Stimulated activated CD4-positive, alpha-beta T cell treated with anti-CD3 and anti-CD28 coated beads, Interleukin-12 subunit alpha, Interleukin-12 subunit beta, amount 100 ng/mL, for 24 hours (primary cell): ENCODE measurements at places on chromosomes 16 and 17.
A peak's percentile ranks its signal among the peaks of the same experiment; 100 is the strongest.

- DNase-seq = no peak
Measured at GRCh38 chr17:69820876-69821473, 254.1 kb upstream of the KCNJ16 start.

GRCh38 chr16:20918486-20919239 is 18.1 kb downstream of the LYRM1 start:
- DNase-seq = no peak

DNA sequence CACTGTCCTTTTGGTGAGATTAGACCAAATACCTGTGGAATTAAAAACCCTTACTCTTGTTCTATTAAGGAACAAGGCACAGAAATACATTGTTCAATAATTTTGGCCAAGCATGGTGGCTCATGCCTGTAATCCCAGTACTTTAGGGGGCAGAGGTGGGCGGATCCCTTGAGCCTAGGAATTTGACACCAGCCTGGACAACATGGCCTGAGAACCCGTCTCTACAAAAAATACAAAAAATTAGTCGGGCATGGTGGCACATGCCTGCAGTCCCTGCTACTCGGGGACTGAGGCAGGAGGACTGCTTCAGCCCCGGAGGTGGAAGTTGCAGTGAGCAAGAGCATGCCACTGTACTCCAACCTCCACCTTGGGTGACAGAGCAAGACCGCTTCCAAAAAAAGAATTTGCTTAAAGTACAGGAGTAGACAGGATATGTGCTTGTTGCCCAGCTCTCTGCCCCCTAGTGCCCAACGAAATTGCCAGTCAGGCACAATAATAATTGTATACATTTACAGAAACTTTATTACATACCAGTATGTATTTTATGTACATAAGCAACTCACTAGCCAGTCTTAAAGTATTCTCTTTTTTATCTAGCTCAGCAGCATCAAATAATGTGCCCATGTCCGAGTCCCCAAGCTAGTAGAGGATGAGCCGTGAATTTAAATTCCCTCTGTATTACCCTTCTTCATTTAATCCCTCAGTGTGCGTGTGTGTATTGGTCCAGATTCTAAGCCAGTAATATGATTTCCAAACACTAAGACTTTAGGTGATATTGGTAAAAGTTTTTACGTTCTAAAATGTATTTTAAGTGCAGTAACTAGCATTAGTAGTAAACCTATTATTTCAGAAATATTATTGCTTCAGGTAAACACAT is 1.4 kb downstream of the THUMPD1 start:
- no peak for DNase-seq

- DNase-seq = no peak
Measured at GRCh38 chr17:49687878-49688491, 10.1 kb upstream of the SPOP start.

GRCh38 chr17:37133136-37133535 is 184.4 kb downstream of the AATF start:
- no peak for DNase-seq

DNA sequence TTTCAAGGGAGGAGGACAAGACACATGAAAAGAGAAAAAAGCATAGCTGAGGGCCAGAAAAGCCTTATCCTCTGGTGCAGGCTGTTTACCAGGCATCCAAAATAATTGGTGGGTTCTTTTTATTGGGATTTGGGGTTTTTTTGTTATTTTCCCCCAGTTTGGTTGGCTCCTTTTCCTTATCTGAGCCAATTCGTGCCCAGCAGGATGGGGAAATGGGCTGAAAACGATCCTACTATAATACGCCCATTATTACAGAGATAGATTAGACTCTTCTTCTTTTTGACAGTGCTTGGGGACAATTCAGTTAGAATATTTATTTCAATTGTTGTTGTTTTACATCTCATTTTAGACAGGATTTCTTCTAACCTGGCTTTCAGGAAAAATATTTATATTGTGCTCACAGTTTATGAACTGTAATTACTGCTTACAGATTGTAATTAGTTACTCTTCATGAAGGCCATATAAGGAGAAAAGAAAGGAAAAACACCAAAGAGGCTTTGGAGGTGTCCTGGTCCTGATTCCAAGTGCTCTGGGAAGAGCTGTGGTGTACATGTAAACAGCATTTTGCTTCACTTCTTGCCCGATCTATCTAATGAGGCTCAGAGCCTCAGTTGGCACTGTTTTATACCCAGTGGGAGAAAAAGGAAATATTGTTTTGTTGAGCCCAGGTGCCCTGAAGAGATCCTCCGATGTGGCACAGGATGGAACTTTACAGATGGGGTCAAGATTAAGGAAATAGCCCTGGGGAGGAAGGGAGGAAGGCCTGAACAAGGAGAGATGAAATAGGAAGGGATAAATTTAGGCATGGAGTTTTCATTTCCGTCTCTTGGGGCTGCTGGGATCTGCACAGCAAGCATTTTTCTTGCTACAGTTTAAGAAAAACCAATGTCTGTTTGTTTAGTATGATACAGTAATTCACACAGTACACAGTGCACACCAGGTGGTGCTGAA is 611 bp upstream of the ANKRD40 start:
- DNase-seq = no peak

GRCh38 chr17:17701658-17702057 is 20.4 kb downstream of the RAI1 start:
- DNase-seq = no peak

GRCh38 chr16:54026456-54026855 is 260.1 kb downstream of the IRX3 start:
- DNase-seq = no peak

DNA sequence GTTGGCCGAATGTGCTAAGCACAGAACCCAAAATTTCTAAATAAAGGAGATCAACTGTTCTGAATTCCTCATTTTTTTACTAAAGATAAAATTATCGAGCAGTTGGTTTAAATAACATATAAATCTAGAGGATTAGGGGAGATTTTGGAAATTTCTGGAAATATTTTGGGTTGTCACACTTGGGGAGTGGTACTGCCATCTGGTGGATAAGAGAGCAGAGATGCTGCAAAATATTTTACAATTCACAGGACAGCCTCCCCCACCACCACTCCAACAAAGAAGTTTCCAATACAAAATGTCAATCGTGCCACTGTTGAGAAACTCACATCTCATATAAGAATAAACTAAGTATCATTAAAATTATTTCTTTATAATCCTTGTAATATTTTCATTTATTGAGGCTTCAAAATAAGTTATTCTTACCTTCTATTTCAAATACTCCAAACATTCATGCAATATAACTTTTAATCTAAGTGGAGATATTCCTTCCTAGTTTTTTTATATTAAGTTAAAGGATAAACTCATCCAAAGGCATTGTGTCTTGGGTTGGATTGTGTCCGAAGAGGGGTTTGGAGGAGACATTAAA is 17.0 kb upstream of the ABCA8 start:
- no peak for DNase-seq

DNA sequence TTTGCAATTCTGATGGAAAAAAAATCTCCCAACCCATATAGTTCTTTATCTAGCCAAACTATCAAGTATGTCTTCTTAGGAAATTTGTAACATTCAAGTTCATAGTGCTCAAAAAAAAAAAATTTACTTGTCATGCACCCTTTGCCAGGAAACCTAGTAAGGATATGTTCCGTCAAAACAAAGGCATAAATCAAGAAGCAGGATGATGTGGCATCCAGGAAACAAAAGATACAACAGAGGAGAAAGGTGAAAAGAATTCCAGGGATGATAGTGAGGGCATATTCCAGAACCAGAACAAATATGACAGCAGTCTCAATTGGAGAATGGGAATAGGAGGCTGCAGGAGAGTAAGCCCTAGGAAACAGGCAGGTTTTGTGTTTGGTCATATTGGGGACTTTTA is 104.6 kb downstream of the SPAG9 start:
- no peak for DNase-seq

DNA sequence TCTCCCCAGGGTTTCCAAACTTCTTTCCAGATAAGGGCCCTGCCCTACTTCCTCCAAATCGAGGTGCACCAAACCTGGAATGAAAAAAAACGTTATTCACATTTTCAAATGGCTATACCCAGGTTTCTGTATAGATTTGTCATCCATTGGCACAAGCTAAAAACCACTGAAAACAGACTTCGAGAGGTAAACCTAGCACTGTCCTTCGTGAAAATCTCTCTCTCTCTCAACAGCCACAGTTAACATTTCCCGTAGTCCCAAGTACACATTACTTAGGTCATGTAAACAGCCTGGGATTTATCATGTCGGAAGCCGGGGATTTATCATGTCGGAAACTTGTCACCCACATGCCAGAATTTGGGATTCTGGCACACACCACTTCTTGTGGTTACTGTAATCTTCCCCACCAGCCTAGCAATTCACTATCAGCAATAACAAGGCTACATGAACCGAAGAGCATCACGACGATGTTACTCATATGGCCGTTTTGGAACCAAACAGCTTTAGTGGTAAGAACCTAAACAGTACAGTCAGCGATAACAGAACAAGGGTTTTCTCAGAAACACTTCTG is 1.2 kb downstream of the DDX5 start:
- no peak for DNase-seq

DNA sequence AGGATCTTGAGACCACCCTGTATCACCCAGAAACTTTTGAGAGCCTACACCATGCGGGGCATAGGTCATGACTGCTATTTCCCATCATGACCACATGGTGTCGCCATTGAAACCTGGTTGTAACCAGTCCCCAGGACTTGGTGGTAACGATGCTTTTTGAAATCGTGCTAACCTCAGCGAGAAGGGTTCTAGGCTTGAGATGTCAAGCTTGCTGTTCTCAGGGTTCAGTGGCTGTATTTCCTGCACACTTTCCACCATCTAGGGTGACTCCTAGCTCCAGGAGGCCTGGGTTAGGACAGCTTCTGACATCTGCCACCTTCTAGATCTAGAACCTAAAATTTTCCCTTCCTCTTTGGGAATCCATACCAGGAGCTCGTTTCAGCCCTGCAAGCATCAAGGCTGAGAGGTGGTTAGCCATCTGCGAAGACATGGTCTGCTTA is 13.0 kb upstream of the SPNS3 start:
- DNase-seq = peak; percentile 34

DNA sequence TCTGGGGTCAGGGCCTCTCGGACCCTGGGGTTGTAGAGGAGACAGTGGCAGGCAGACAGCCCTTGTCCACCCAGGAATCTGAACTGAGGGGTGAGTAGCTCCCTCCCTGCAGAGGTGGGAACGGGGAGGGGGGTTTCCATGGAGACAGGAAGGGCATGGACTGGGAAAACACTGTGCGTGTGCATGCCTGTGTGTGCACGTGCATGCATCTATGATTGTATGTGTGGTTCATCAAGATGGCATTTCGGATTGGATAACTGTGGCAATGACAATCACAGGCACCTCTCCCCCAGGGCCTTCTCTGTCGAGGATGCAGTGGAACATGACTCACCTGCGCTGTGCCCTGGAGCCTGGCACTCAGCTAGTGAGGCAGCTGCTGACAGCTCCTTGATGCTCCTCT is 6.1 kb upstream of the CD300C start:
- DNase-seq = no peak

GRCh38 chr17:49741009-49741691 is 22.8 kb downstream of the FAM117A start:
- DNase-seq = no peak
